ENCODE measurements at places on chromosomes 2 and 18. TPM values are rescaled to one million over a fixed set of nuclear protein-coding genes. Genes with fewer than 3 reads are reported as not detected.
A peak's percentile ranks its signal among the peaks of the same experiment; 100 is the strongest.

DNA sequence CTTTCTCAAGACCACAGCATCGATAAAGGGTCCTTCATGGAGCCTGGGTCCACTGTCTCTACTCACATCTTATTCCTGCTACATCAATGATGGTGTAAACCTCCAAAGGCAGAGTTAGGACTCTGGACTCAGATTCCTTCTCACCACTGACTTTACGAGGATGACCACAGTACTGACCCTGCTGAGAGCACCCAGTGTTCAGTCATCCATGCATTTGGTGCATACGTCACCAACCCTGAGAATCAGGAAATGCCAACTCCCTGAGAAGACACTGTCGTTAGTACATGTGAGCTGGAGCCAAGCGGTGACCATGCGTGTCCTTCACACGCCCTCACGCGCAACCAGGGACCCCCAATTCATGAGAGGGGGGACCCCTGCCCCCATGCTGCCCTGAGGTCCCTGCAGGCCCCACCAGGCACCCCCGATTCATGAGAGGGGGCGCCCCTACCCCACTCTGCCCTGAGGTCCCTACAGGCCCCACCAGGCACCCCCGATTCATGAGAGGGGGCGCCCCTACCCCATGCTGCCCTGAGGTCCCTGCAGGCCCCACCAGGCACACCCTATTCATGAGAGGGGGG is 178.4 kb upstream of the TPO start:
- H3K27ac ChIP-seq: no peak overlapping the region
- no peak overlapping the region for H3K4me3 ChIP-seq
- H3K27me3 ChIP-seq: no peaks in the 10 kb centered on the region
- no peaks in the 10 kb centered on the region for H3K4me1 ChIP-seq
- no peak for DNase-seq

- no peaks in the 10 kb centered on the region for H3K27me3 ChIP-seq
- H3K36me3 ChIP-seq: no peaks in the 10 kb centered on the region
- DNase-seq: no peak
- H3K4me3 ChIP-seq: peak overlapping the region; percentile 57
Measured at GRCh38 chr2:42101206-42102023, 53.6 kb downstream of the PKDCC start.

GRCh38 chr2:157838442-157839161 is 37.5 kb downstream of the ACVR1 start:
- H3K27ac ChIP-seq: peak overlapping the region; percentile 67
- H3K27me3 ChIP-seq: no peaks in the 10 kb centered on the region
- H3K4me1 ChIP-seq: peaks cover 61% of the 10 kb centered on the region
- DNase-seq: peak; percentile 86
- H3K4me3 ChIP-seq: peak overlapping the region; percentile 47
- no peaks in the 10 kb centered on the region for H3K36me3 ChIP-seq

- H3K27me3 ChIP-seq: no peaks in the 10 kb centered on the region
- H3K4me1 ChIP-seq: no peaks in the 10 kb centered on the region
- no peak overlapping the region for H3K27ac ChIP-seq
- no peak for DNase-seq
Measured at GRCh38 chr18:51226068-51226467, 28.6 kb upstream of the MEX3C start.

DNA sequence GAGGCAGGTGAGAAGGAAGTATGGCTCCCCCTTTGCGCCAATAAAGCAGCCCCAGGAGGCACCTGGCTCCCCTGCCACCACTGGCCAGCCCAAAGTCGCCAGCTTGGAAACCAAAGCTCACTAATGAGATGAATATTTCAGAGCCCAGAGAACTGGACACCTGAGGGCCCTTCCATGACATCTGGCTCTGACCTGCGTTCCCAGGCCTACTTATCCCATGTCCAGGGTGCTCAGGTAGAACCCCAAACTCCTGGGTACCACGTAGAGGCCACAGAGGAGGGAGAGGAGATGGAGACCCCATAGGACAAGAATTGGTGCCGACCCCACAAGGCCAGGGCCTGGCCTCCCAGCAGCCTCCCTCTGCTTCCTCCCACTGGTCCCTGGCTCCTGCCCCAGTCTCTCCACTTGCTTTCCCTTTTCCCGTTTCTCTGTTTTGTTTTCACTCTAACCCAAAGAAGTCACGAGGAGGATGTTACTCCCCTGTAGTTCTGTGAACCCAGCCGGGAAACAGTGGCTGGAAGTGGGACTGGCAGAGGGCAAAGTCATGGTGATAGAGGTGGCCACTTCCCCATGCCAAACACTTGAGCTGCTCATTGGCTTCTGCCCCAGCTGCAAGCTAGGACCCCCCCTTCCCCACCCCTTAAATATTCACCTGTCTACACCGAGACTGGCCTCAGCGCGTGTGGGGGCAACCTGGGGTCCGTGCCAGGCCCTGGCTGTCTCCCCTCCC is 820 bp downstream of the TMBIM1 start:
- no peaks in the 10 kb centered on the region for H3K36me3 ChIP-seq
- H3K27me3 ChIP-seq: no peaks in the 10 kb centered on the region
- H3K27ac ChIP-seq: peak overlapping the region; percentile 100
- peaks cover 65% of the 10 kb centered on the region for H3K4me1 ChIP-seq
- DNase-seq: no peak

DNA sequence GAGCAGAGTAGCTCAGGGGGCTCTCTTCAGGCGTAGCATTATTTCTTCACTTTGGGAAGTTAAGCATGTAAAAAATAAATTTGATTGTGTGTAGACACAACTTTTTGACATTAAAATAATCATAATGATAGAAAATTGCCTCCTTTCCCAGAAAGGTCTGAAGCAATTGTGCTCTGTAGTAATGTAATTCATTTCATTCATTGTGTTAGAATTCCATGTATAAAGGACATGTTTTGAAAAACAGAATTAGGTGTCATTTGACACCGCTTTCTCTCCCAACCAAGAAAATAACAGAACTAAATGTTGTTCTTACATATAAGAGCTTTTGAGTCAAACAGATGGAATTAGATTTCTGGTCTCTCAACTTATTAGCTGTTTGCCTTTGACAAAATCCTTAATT is 1064.2 kb upstream of the FAM98A start:
- H3K4me3 ChIP-seq: no peak overlapping the region
- no peaks in the 10 kb centered on the region for H3K27me3 ChIP-seq
- no peak overlapping the region for H3K27ac ChIP-seq
- no peaks in the 10 kb centered on the region for H3K4me1 ChIP-seq
- DNase-seq: no peak

DNA sequence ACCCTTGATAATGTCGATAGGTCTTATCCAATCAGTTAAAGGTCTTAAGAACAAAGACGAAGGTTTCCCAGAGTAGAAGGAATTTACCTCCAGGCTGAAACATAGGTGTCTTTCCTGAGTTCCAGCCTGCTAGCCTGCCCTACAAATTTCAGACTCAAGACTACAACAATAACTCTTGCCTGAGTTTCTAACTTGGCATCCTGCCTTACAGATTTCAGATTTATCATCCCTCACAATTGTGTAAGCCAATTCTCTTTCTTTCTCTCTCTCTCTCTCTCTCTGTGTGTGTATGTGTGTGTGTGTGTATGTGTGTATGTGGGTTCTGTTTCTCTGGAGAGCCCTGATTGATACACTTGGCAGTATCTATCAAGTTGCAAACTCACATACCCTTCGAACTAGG is 37.2 kb upstream of the B4GALT6 start:
- no peaks in the 10 kb centered on the region for H3K27me3 ChIP-seq
- no peak for DNase-seq
- peaks cover 4% of the 10 kb centered on the region for H3K4me1 ChIP-seq

DNA sequence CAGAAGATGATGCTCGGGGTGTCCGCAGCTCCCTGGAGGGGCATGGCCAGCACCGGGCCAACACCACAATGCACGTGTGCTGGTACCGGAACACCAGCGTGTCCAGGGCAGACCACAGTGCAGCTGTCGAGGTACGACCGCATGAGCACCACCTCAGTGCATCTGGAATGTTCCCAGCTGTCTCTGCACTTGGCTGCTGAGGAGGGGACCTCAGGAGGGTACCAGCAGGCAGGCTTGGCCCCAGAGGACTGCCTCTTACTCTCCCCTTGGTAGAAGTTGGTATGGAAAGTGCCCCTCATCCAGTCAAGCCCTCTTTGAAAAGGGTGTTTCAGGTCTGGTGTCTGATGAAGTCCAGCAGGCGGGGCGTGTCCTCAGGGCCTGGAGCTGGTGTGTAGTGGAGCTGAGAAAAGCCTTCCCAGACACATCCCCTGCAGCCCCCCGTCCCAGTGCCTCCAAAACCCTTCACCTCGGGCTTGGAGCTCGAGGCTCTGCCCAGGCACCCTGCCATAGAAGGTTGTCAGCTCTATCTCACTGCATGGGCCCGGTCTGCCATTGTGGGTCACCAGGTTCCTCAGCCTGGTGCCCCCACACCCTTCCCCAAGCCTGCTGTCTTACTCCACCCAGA is 16.7 kb downstream of the STK25 start:
- no peak overlapping the region for H3K4me3 ChIP-seq
- DNase-seq: no peak
- H3K4me1 ChIP-seq: no peaks in the 10 kb centered on the region
- peaks cover 68% of the 10 kb centered on the region for H3K36me3 ChIP-seq

GRCh38 chr2:198146346-198146940 is 342.1 kb downstream of the PLCL1 start:
- peaks cover 8% of the 10 kb centered on the region for H3K4me1 ChIP-seq
- DNase-seq: no peak
- no peaks in the 10 kb centered on the region for H3K27me3 ChIP-seq
- no peak overlapping the region for H3K27ac ChIP-seq
- no peak overlapping the region for H3K4me3 ChIP-seq

- DNase-seq: no peak
- no peak overlapping the region for H3K4me3 ChIP-seq
- no peaks in the 10 kb centered on the region for H3K27me3 ChIP-seq
- no peaks in the 10 kb centered on the region for H3K36me3 ChIP-seq
- H3K4me1 ChIP-seq: peaks cover 83% of the 10 kb centered on the region
- peak overlapping the region; percentile 48 for H3K27ac ChIP-seq
Measured at GRCh38 chr2:28654663-28655320, 96.8 kb upstream of the PPP1CB start.

GRCh38 chr18:46946656-46947282 is 29.4 kb downstream of the KATNAL2 start:
- H3K27ac ChIP-seq: peak overlapping the region; percentile 20
- DNase-seq: peak; percentile 94
- H3K4me3 ChIP-seq: peak overlapping the region; percentile 65
- H3K27me3 ChIP-seq: no peaks in the 10 kb centered on the region
- no peaks in the 10 kb centered on the region for H3K36me3 ChIP-seq
- peaks cover 14% of the 10 kb centered on the region for H3K4me1 ChIP-seq

DNA sequence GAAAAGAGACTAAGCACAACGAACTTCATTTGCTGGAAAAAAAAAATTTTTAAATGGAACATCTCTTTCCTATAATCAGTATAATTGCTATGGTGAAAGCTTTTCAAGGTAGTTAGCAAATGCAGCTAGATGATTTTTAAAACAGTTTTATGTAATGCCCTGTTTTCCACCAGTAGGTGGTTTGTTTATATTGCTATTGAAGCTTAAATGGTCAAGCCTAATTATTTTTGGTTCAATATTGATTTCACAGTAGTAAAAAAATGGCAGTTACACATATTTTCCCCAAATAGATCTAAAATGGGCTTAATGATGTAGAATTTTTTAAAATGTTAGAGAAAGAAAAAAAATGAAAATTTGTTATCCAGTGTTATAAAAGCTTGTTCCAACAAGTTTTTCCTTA is 70.2 kb downstream of the CDH19 start:
- H3K27ac ChIP-seq: no peak overlapping the region
- no peaks in the 10 kb centered on the region for H3K36me3 ChIP-seq
- H3K4me3 ChIP-seq: no peak overlapping the region
- H3K27me3 ChIP-seq: no peaks in the 10 kb centered on the region

DNA sequence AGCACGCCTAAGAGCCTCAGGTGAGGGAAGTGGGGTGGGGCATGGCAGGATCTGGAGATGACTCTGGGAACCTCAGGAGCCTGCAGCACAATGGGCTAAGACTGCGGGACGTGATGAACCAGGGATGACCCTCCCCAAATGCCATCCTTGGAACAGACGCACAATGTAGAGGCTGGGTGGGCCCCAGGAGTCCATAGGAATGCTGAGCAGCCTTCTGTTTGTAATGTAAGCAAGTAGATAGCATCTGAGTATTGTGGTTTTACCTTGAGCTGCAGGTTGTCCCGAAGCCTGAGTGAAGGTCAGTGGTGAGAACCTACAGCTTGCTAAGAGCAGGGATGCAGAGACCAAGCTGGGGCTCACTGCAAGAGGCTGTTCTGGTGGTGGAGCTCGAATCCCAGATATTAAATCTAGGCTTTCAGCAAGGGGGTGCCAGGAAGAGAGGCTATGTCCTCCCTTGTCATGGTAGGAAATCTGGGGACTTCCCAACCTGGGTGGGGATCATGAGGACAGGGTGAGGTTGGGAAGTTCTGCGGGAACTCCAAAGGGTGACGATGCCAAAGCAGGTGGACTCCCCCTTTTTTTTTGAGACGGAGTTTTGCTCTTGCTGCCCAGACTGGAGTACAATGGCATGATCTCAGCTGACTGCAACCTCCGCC is 5.8 kb downstream of the SCTR start:
- H3K4me3 ChIP-seq: no peak overlapping the region
- peaks cover 14% of the 10 kb centered on the region for H3K4me1 ChIP-seq
- peak; percentile 70 for DNase-seq
- no peak overlapping the region for H3K27ac ChIP-seq
- no peaks in the 10 kb centered on the region for H3K36me3 ChIP-seq

DNA sequence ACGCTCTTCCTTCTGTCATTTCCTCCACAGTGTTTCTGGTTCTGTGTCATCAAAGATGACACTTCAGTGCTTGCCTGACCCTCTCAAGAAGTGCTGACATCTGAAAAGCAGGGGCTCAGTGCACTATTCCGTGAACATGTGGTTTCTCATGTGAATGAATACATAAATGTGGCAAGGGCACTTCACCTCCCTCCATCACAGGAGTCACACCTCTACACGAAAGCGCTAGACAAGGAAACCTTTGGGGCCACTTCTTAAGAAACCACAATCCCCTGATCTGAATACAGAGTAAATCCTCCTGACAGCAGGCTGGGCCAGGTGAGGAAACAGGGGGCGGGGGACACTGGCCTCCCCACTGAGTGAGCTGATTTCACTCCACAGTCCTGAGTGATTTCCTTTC is 145.8 kb upstream of the ACAA2 start:
- no peaks in the 10 kb centered on the region for H3K4me1 ChIP-seq
- no peaks in the 10 kb centered on the region for H3K36me3 ChIP-seq
- no peak overlapping the region for H3K27ac ChIP-seq
- no peak for DNase-seq

- H3K27me3 ChIP-seq: no peaks in the 10 kb centered on the region
- peaks cover 65% of the 10 kb centered on the region for H3K4me1 ChIP-seq
- H3K27ac ChIP-seq: peak overlapping the region; percentile 51
- H3K36me3 ChIP-seq: no peaks in the 10 kb centered on the region
Measured at GRCh38 chr2:73832930-73833329, 4.2 kb downstream of the STAMBP start.

GRCh38 chr2:240249423-240250149 is 109.1 kb upstream of the OTOS start:
- H3K27ac ChIP-seq: peak overlapping the region; percentile 76
- H3K4me3 ChIP-seq: no peak overlapping the region
- H3K27me3 ChIP-seq: no peaks in the 10 kb centered on the region
- peaks cover 30% of the 10 kb centered on the region for H3K4me1 ChIP-seq
- H3K36me3 ChIP-seq: no peaks in the 10 kb centered on the region
- peak; percentile 87 for DNase-seq

The CCDC85A gene
- total RNA-seq: 5.8 TPM

The NXPH2 gene
- not detected for total RNA-seq

The BCL11A gene
- total RNA-seq: 4.5 TPM

The ARHGAP28 gene
- total RNA-seq: 0.52 TPM

The ST8SIA5 gene
- 0.26 TPM for total RNA-seq

The DYSF gene
- 17.4 TPM for total RNA-seq

The APOB gene
- 4.4 TPM for total RNA-seq

The DPYSL5 gene
- 0.40 TPM for total RNA-seq

The NFE2L2 gene
- total RNA-seq: 62.0 TPM

The TUBB8B gene
- total RNA-seq: not detected
